NCI-H187 treated with DMSO at 0.1 percent for 48 hours (cell line): ENCODE measurements at places on chromosomes 6 and 20.

GRCh38 chr6:2522521-2522920, 228.2 kb downstream of the MYLK4 start:
- DNase-seq: no peak

- DNase-seq: no peak
Measured at GRCh38 chr6:15996030-15996429, 132.9 kb upstream of the MYLIP start.

- no peak for DNase-seq
Measured at GRCh38 chr6:24915641-24916040, 20.1 kb downstream of the RIPOR2 start.

DNA sequence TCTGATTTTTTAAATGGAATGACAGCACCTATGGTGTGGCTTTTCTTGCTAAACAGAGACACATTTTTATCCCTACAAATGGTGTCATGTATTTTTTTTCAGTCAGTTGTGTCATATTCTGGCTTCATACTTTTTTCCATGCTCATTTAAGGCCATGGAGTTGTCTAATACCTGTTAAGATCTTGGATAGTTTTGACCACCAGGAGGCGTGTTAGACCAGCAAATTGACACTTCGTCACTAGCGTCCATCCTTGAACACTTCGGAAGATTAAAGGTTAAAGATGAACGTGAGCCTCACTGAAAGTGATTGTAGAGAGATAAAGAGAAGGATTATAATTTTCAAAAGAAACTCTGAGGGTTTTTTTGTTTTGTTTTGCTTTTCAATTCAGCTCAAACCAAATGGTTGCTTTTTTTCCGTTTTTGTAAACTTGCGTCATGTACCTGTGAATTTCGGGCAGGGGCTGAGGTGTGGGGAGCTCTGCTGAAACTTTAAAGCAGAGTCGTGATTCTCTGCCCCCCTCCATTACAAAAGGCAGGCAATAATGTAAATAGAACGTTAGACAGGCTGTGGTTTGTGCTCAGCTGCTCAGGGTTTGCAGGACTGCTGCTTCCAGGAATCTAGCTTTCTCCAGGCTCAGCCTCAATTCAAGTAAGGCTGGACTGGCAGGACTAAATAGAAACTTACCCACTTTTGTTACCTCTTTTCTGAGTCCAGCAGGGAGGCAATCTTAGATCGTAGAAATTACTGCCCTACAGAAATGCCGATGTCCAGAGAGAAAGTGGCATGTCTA, 245.1 kb downstream of the FOXA2 start:
- peak; percentile 7 for DNase-seq

- no peak for DNase-seq
Measured at GRCh38 chr6:130964808-130965604, 98.0 kb downstream of the EPB41L2 start.

GRCh38 chr6:26043384-26044139, 43.7 kb upstream of the HFE start:
- DNase-seq: peak; percentile 83

GRCh38 chr20:15642109-15642508, 931.1 kb downstream of the KIF16B start:
- no peak for DNase-seq

DNA sequence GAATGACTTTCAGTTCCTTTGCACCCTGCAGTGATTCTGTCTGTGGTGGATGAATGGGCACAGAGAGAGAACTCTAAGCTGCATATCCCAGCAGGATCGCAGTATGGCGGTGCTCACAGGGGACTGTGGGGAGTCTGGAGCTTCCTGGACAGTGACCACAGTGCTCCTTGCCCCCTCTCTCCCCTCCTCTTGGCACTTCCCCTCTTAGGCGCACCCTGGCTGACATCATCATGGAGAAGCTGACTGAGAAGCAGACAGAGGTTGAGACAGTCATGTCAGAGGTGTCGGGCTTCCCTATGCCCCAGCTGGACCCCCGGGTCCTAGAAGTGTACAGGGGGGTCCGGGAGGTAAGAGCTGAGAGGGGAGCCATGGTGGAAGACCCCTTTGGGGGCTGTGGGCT, 8.6 kb downstream of the BYSL start:
- no peak for DNase-seq

GRCh38 chr20:1185790-1186334, 1.1 kb upstream of the TMEM74B start:
- DNase-seq: no peak

GRCh38 chr20:18624948-18625347, 37.1 kb downstream of the DTD1 start:
- no peak for DNase-seq

GRCh38 chr6:45743028-45743615, 272.5 kb downstream of the CLIC5 start:
- DNase-seq: no peak

DNA sequence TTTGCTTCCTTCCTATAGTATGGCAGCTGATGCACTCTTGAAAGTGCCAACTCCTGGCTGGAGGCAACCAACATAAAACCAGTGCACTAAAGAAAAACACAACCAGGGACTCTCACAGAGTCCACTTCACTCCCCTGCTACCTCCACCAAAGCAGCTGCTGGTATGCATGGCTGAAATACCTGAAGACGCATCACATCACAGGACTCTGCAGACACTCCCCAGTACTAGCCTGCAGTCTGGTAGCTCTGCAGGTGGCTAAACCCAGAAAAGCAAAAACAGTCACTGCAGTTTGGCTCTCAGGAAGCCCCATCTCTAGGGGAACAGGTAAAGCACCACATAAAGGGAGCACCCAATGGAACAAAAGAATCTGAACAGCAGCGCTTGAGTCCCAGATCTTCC, 473.0 kb upstream of the SPTLC3 start:
- DNase-seq: no peak

DNA sequence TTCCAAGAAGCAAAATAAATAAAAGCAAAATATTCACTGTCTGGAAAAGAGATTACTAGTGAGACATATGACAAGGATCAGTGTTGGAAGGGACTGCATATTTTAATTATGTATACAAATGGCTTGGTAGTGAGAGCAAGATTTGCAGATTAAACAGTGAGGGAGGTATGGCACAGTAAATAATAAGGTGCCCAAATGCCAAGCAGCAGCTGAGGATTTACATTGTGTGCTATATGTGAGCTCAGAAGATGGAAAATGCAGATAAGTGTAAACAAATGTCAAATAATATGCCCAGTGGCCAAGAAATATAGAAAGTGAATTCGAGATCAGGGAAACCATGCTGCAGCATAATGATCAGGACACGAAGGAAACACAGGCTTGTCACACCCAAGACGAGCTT, 173.8 kb upstream of the NRSN1 start:
- no peak for DNase-seq

GRCh38 chr6:36312854-36313648, 23.6 kb downstream of the BNIP5 start:
- no peak for DNase-seq

GRCh38 chr20:53867741-53868351, 202.5 kb downstream of the BCAS1 start:
- DNase-seq: no peak

GRCh38 chr6:65816991-65817390, 110.0 kb upstream of the EYS start:
- DNase-seq: no peak

- no peak for DNase-seq
Measured at GRCh38 chr6:49454787-49455709, 8.0 kb downstream of the MMUT start.

- no peak for DNase-seq
Measured at GRCh38 chr6:36724514-36725390, 27.1 kb downstream of the RAB44 start.

GRCh38 chr6:157162766-157163433, 160.4 kb downstream of the TMEM242 start:
- DNase-seq: no peak

DNA sequence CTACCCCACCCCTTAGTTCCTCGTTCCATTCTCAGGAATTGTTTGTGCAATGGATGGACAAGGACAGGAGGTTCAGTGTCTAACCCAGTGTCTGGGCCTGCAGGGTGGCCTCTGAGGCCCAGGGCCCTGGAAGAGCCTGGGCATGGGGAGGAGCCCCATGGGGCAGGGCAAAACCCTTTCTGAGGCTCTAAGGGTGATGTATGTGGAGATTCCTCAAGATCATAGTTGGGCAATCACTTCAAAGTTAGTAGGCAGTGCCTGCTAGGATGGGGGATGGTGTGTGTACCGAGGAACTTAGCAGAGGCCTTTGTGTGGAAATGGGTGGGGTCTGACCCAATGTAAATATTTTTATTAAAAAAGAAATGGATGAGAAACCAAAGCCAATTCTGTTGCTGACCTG, 6.7 kb upstream of the C2 start:
- DNase-seq: no peak

- no peak for DNase-seq
Measured at GRCh38 chr6:76418560-76419223, 346.2 kb upstream of the IMPG1 start.

GRCh38 chr6:135488023-135488422, 9.5 kb downstream of the AHI1 start:
- DNase-seq: no peak

DNA sequence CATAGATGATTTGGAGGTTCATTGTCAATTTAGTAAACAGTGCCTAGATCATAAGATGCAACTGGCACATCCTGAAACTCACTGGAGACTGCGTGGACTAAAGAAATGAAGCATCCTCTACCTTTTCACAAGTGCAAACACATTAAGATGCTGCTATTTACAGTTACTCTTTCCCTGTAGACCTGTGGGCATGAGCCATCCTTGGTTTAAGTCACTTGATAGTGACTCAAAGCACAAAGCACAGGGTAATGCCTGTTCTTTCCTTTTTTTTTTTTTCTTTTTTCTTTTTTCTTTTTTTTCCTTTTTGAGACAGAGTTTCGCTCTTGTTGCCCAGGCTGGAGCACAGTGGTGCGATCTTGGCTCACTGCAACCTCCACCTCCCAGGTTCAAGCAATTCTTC, 10.0 kb upstream of the HLA-DQA1 start:
- no peak for DNase-seq

GRCh38 chr6:27893836-27894807, 18.1 kb downstream of the OR2B2 start:
- DNase-seq: peak; percentile 86

- no peak for DNase-seq
Measured at GRCh38 chr6:150380256-150380655, 11.4 kb downstream of the IYD start.

DNA sequence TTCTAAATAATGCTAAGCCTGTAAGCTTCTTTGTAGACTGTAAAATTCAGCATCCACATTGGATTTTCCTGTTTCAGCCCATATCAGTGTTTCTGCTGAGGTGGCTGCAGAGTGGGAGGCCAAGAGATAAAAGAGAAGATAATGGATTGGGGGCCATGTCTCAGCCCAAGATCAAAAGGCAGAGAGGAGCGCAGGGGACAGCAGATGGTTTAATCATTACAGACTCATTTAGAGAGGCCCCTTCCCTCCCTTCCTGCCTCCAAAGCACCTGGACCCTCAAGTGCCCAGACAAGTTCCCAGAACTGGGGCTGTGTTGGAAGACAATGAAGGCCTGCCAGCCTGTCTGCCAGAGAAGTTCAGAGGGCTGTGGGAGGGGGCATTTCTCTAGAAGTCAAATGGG, 20.4 kb upstream of the CTNNBL1 start:
- DNase-seq: no peak

DNA sequence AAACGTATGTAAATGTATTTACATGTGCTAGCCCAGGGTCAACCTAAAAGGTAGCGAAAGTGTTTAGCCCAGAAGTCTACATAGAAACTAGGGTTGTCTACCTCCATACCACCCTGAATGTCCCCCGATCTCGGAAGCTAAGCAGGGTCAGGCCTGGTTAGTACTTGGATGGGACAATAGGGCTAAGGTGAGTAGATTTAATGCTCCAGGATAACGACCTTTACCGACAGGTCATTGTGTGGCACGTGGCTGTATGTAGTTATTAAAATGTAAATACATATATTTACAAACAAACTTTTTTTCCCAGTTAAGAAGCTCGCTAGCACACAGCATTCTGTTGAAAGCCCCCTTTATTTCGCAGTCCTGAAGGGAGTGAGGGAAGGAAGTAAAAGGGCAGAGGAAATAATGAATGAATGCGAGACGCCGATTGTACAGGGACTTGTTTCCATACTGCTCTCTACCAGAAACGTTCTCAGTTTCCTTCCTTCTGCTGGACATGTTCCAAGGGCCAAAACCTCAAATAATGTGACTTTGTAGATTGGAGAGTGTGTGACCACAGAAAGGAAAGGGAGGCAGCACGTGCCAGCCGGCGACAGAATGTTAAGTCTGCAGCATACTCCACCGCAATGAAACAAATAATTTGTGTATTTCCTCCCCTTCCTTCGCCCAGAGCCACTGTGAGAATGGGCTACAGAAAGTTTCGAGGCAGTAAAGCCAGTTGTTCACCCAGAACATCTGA, 612 bp downstream of the ADAT2 start:
- no peak for DNase-seq

DNA sequence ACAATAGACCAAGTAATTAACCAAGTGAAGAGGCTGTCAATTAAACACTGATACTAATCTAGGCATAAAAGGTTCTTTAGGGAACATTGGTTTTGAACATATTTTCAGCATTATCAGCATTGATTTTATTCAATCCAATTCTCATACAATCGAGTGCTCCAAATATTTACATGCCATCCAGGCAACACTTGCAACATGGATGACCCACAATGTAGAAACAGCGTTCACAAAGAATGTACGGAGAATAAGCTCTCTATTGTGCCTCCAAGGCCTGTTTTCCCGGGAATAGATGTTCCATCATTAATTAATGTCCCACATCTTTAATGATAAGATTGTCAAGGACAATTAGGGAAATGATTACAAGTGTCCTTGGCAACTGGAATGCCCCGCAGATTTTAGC, 117.4 kb downstream of the RFX6 start:
- no peak for DNase-seq

GRCh38 chr6:132902901-132903300, 88.5 kb downstream of the RPS12 start:
- DNase-seq: no peak

- no peak for DNase-seq
Measured at GRCh38 chr6:80364149-80364548, 257.7 kb downstream of the BCKDHB start.

GRCh38 chr6:49662892-49663261, 26.2 kb upstream of the RHAG start:
- DNase-seq: no peak

GRCh38 chr20:51636123-51636522, 93.6 kb upstream of the NFATC2 start:
- no peak for DNase-seq

- no peak for DNase-seq
Measured at GRCh38 chr20:57965441-57965840, 255.6 kb upstream of the PMEPA1 start.

DNA sequence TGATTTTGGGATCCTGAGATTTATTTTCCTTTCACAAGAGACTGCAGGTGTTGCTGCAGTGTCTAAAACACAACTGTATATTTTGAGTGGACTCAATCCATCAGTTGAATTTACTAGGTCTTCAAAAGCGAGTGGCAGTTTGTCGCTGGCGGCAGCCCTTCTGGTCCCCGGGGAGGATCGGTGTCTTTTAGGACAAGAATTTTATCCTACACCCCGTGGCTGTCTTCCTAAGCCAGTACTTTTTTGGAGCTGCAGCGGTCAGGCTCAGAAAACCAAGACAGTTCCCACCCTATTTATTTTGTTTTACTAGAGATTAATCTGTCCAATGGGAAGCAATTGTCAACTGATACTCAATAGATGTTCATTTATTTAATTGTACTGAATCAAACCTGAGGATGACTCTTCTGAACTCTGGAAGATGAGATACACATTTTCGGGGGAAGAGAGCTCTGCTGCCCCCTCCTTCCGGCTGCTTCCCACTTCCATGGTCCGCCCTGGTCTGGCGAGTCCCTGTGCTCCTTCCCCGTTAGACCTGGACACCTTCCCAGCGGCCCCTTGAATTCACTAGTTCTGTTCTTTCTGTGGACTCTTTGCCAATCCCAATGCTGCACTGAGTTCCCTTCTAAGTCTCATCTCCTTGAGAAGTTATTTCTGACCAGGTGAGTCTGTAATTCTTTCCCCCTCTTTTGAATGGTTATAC, 90.6 kb downstream of the ERMARD start:
- DNase-seq: no peak
